ENCODE measurements at places on chromosomes 6 and 20.

- no peak for DNase-seq
These were observed 33.1 kb downstream of the PTPN1 start for GRCh38 chr20:50543326-50543725.

GRCh38 chr6:146357578-146358430 lies 185.8 kb upstream of the RAB32 start:
- DNase-seq: peak; percentile 42

DNA sequence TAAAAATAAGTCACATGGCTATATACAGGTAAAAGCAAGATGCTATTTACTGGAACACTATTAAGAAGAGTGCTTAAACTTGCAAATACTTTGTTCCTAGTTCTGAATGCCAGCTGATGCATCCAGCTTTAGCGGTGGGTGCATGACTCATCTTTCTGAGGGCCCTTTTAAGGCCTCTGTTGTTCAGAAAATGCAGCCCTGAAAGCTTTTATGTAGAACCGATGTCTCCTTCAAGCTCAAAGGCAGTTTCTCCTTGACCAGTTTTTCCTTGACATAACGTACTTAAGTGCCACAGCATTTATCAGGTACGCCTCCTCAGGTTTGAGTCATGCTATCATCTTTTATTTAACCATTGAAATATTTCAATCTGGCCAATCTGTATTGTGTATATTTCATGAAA lies 82.8 kb downstream of the MLIP start:
- no peak for DNase-seq

- no peak for DNase-seq
These were observed 8.6 kb upstream of the HECA start for GRCh38 chr6:139126255-139126654.

- DNase-seq: no peak
These were observed 49.9 kb downstream of the EFCAB8 start for GRCh38 chr20:32908334-32909292.

- peak; percentile 37 for DNase-seq
These were observed 6.8 kb downstream of the SLC22A3 start for GRCh38 chr6:160355001-160355400.

DNA sequence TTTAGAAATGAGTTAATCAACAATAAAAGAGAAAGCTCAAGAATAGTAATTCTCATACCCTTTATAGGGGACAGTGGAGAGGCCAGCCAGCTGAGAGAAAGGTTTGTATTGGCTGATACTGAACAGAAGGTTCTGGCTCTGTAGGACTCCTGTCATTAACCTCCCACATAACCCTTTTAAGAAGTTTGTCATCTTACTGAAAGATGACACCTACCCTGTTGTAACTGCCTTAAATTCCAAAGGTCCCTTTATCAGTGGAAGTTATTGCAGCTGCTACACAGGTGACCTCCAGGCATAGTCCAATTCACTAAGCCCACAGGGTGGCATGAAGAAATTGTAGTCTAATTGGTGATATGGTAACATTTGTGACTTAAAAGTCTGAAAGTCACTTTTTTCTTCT lies 790.1 kb downstream of the TENT5A start:
- DNase-seq: no peak

DNA sequence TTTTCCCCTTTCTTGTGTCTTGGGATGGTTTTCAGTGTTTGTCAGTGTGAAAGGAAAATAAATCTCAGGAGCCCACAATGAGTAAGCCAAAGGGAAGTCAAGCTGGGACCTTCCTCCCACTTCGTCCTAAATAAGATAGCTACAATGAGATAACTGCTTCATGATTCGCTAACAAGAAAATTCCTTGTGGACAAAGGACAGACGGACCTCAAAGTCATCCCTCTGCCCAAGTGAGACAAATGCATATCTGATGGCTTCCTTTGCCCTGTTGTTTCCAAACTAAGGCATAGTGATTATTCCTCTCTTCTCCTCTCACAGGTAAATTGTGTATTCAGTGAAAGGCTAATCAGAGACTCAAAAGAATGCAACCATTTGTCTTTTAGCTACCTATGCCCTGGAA lies 26.1 kb upstream of the ADTRP start:
- DNase-seq: no peak

DNA sequence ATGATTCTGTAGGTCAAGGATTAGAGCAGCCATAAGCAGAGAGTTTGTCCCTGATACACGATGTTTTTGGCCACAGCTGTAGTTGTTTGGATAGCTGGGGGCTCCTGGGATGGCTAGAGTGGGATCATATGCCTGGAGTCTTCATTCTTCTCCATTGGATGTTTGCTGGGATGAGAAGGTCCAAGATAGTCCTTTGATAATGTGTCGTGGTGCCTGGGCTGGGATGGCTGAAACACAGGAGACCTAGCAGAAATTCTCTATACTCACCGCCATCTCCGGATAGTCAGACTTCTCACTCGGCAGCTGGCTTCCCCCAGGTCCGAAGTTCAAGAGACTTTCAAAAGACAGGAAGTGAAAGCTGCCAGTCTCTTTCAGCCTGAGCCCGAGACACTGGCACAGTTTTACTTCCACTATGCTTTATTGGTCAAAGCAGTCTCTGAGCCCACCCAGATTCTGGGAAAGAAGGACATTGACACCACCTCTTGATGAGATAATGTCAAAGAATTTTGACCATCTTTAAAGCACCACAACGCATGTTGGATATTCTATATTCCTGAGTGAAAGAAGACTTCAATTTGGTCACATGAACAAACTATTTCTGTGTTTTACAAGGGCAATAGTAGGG lies 16.0 kb downstream of the MARCKS start:
- no peak for DNase-seq

GRCh38 chr6:63272397-63272796 lies 47.4 kb downstream of the LGSN start:
- DNase-seq: no peak

- no peak for DNase-seq
These were observed 56.4 kb downstream of the SNRNP48 start for GRCh38 chr6:7646394-7646793.

GRCh38 chr6:17816921-17817611 lies 110.3 kb upstream of the NUP153 start:
- DNase-seq: peak; percentile 45

- peak; percentile 47 for DNase-seq
These were observed 68.9 kb downstream of the MTHFD1L start for GRCh38 chr6:150934380-150934779.

DNA sequence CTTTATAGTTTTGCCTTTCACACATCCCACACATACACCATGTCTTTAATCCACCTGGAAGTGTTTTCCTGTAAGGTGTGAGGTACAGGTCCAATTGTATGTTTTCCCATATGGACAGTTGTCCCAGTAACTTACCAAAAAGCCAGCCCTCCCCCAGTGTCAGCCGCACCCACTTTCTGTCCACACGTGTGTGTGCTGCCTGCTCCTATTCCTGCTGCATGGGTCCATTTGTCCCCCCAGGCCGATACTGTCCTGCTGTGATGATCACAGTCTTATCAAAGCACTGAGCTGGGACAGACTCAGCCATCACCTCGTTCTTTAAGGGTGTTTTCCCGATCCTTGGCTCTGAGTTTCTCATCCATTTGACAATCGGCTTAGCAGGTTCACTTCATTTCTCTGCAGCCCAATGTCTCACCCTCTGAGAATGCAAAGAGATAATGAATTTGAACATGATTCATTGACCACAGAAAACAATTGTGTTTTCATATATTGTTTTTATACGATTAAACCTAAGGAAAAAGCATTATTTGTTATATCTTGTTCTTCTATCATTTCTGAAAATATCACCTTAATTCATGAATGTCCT lies 9.6 kb downstream of the VSX1 start:
- DNase-seq: no peak

- DNase-seq: no peak
These were observed 1.9 kb downstream of the SLC32A1 start for GRCh38 chr20:38725931-38726803.

GRCh38 chr6:105164418-105164817 lies 15.4 kb downstream of the POPDC3 start:
- DNase-seq: no peak

GRCh38 chr20:62830251-62830650 lies 13.4 kb downstream of the COL9A3 start:
- DNase-seq: no peak

GRCh38 chr6:15297895-15298590 lies 52.2 kb downstream of the JARID2 start:
- DNase-seq: no peak

GRCh38 chr6:68211242-68211795 lies 423.8 kb upstream of the ADGRB3 start:
- DNase-seq: no peak

- DNase-seq: no peak
These were observed 53.3 kb upstream of the UFL1 start for GRCh38 chr6:96468281-96468680.

DNA sequence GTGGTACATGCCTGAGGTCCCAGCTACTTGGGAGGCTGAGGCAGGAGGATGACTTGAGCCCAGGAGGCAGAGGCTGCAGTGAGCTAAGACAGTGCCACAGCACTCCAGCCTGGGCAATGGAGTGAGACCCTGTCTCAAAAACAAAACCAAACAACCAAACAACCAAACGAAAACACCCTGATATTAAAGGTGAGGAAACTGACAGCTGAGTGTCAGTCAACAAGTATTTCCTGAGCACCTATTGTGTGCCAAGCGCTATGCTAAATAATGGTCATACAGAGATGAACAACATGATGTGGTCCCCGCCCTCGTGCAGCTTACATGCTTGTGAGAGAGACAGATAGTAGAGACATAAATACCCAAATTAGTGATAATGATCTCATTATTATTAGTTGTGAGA lies 1.9 kb upstream of the TULP1 start:
- DNase-seq: no peak

DNA sequence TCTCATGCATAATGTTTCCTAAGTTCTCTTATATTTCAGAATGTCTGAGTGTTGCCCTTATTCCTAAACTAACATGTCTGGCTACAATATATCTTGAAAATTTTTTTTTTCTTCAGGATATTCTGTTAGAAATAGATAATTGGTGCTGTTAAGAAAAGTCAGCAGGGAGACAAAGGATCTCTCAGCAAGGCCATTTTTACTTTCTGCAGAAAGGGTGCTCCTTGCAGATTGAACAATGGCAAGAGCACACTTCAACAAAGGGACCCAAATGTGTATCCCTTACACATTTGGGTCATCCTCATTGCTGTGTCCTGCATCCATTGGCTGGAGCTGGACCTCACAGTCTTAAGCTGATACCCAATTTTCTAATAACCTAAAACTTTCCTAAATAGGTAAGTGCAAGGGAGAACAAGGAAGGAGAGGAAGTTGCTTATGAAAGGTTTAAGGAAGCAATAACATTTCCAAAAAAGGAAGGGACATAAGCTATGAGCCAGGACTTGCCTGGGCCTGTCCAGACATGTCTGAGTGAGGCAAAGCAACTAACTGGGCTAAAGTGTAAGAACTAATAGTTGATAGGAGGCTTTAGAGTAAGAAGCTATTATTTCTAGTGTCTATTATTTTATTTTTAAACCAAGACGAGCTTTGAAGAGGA lies 429.6 kb downstream of the BCKDHB start:
- DNase-seq: no peak

GRCh38 chr6:80209430-80209829 lies 103.0 kb downstream of the BCKDHB start:
- DNase-seq: no peak

GRCh38 chr6:2875359-2876191 lies 27.5 kb downstream of the SERPINB9 start:
- no peak for DNase-seq

GRCh38 chr6:122589115-122589514 lies 21.1 kb upstream of the PKIB start:
- no peak for DNase-seq

DNA sequence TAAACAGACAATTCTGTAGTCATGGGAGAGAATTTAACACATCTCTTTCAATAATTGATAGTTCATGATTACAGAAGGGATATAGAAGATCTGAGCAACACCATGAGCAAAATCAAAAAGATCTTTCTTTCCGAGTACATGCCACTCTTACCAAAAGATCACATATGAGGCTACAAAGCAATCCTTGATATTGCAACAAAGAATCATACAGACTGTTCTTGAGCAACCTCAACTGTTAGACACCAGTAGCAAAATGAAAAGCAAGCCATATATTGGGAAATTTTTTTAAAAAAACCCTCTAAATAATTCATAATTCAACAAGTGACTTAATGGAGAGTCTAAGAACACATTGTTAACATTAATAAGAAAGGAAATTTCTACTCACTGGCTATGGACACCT lies 3.6 kb upstream of the CD83 start:
- DNase-seq: no peak

- no peak for DNase-seq
These were observed 59.1 kb upstream of the PTPN1 start for GRCh38 chr20:50450881-50451752.

GRCh38 chr6:55449225-55449624 lies 122.0 kb downstream of the GFRAL start:
- DNase-seq: no peak

GRCh38 chr6:140052736-140053729 lies 678.6 kb upstream of the CITED2 start:
- no peak for DNase-seq

- no peak for DNase-seq
These were observed 37.8 kb upstream of the STXBP5 start for GRCh38 chr6:147166360-147166944.

GRCh38 chr6:149138699-149139294 lies 178.7 kb upstream of the TAB2 start:
- no peak for DNase-seq

- DNase-seq: no peak
These were observed 190.7 kb downstream of the PLCB1 start for GRCh38 chr20:8322662-8323217.

- no peak for DNase-seq
These were observed 329.8 kb downstream of the KIF16B start for GRCh38 chr20:16243470-16243869.

- DNase-seq: no peak
These were observed 68.7 kb downstream of the ATRN start for GRCh38 chr20:3539311-3540107.

GRCh38 chr20:61251529-61252393 lies at the start of gene CDH4:
CDH4 (plus strand) TSS chr20:61252261.
- DNase-seq: no peak

DNA sequence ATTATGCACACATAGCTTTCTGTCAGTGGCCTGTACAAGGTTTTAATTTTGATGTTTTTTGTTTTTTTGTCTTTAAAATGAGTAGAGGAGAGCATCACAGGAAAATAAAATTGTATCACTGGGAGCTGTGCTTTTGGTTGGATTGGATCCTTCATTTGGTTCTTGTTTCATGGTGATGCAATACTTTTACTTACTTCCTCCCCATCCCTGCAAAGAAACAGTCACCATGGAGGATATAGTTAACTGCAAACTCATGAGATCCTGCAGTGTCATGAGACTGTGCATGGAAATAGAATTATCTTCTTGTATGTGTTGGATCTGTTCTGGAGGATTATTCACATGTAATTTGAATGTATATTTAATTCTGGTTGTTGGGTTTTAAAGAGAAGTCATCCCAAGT lies 122.3 kb downstream of the JARID2 start:
- DNase-seq: no peak
